ENCODE measurements at places on chromosomes 11 and 22.

- peak; percentile 31 for DNase-seq
These were observed 3.5 kb upstream of the RAB1B start for GRCh38 chr11:66264914-66265313.

GRCh38 chr11:99351624-99352023 lies 330.9 kb downstream of the CNTN5 start:
- DNase-seq, result no peak

GRCh38 chr11:118148240-118148639 lies 4.4 kb downstream of the SCN4B start:
- no peak for DNase-seq

DNA sequence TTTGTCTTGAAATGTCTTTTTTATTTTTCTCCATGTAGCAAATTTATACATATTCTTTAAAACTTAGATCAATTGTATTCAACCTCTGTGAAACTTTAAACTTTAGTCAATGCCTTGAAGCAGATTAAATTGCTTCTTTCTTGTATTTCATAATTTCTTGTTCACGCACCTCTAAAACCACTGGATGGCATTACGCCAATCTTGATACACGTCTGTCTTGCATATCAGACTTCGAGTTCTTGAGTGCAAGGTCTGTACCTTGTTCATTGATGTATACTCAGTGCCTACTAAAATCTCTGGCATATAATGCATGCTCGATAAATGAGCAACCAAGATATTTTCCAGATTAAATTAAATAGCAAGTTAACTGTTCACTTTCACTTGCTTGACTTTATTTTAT lies 236.8 kb downstream of the CASP12 start:
- DNase-seq, result no peak

GRCh38 chr11:33703788-33704187 lies 3.2 kb upstream of the C11orf91 start:
- DNase-seq, result no peak

GRCh38 chr22:25382762-25383161 lies 163.3 kb downstream of the CRYBB2 start:
- no peak for DNase-seq
